Effector memory CD8-positive, alpha-beta T cell (primary cell): ENCODE measurements at places on chromosomes 12 and 14.

DNA sequence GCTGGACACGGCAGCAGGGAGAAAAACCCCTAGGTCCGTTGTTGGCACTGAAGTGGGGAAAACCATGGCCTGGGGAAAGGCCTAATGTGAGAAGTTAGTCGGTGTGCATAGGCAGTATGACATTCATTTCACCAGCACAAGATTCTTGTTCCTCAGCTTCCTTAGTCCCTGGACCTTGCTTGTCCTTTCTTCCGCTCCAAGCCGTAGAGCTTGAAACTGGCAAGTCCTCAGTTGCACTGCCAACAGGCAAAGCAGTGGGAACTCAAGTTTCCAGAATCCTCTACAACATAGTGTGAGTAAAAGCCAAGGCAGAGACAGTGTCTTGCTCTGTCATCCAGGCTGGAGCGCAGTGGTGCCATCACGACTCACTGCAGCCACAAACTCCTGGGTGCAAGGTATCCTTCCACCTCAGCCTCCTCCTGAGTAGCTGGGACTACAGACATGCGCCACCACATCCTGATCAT, 138.5 kb upstream of the AMIGO2 start:
- peak overlapping the region; percentile 99 for H3K4me3 ChIP-seq
- H3K36me3 ChIP-seq: peaks cover 64% of the 10 kb centered on the region
- H3K4me1 ChIP-seq: peaks cover 53% of the 10 kb centered on the region
- DNase-seq: peak; percentile 18

GRCh38 chr12:89157413-89157812, 194.9 kb downstream of the DUSP6 start:
- H3K27me3 ChIP-seq: no peaks in the 10 kb centered on the region
- no peaks in the 10 kb centered on the region for H3K36me3 ChIP-seq
- no peaks in the 10 kb centered on the region for H3K4me1 ChIP-seq
- no peak for DNase-seq
- H3K4me3 ChIP-seq: no peak overlapping the region

DNA sequence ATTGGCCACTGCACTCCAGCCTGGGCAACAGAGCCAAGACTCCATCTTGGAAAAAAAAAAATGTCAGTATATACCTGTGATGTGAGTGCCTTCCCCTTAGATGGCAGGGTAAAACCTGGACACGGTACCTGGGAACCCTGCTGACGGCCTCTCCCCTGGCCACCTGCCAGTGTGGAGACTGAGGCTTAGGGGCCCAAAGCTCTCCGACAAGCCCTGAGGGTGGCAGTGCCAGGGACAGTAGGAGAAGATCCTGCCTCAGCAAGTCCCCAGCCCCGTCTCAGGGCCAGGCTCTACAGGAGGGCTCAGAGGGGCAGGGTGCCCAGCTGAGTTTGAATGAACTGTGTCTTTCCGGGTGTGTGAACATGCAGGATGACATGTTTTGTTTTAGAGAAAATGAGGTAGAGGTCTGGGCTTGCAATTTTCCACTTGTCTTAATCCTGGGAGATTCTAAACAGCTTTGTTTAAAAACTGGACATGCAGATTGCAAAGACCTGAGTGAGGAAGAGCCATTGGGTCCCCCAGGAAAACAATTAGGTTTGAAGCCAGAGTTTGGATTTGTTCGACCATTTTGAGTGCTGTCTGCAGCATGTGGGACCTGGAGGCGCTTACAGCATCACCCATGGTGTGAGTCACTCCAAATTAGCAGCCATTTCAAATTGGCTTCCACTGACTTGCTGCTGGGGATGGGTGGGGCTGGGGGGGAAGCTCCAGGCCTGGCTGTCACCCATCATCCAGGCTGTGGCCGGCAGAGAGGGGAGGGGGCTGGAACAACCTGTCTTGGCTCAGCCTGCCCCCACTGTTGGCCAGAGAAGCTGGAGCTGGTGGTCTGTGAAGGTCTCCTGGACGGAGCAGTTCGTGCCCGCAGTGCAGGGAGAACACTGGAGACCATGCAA, 10.8 kb downstream of the TSPAN9 start:
- H3K27ac ChIP-seq: no peak overlapping the region
- DNase-seq: no peak
- H3K27me3 ChIP-seq: no peaks in the 10 kb centered on the region

DNA sequence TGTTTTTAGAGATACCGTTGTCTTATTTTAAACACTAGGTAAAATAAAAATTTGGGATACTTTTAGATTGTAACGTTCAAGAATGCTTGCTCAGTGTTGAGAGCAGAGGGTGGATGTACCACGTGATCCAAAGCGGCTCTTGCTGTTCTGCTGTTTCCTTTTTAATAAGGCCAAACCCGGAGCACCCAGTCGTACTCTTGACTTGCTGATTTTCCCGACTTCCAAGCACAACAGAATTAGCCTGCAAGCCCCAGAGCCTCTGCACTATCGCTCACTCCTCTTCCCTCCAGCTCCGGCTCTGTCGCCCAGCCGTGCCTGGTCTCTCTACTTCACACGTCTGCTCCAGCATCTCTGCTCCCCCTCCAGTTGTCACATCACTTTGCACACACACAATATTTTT, 77.3 kb downstream of the EMP1 start:
- no peak overlapping the region for H3K4me3 ChIP-seq
- no peaks in the 10 kb centered on the region for H3K36me3 ChIP-seq
- H3K4me1 ChIP-seq: no peaks in the 10 kb centered on the region

- no peak overlapping the region for H3K27ac ChIP-seq
- H3K36me3 ChIP-seq: no peaks in the 10 kb centered on the region
- peaks cover 22% of the 10 kb centered on the region for H3K27me3 ChIP-seq
- no peak overlapping the region for H3K4me3 ChIP-seq
Observed at GRCh38 chr12:119461636-119462214, 127.2 kb downstream of the CCDC60 start.

- H3K27ac ChIP-seq: no peak overlapping the region
- no peaks in the 10 kb centered on the region for H3K4me1 ChIP-seq
- peaks cover under 1% of the 10 kb centered on the region for H3K27me3 ChIP-seq
- DNase-seq: no peak
- H3K4me3 ChIP-seq: no peak overlapping the region
Observed at GRCh38 chr12:100724071-100724470, 70.5 kb upstream of the ANO4 start.

GRCh38 chr14:104976198-104977007, 1.8 kb downstream of the AHNAK2 start:
- peaks cover 25% of the 10 kb centered on the region for H3K27me3 ChIP-seq
- H3K4me3 ChIP-seq: peak overlapping the region; percentile 59
- H3K4me1 ChIP-seq: peaks cover 10% of the 10 kb centered on the region
- no peak overlapping the region for H3K27ac ChIP-seq

DNA sequence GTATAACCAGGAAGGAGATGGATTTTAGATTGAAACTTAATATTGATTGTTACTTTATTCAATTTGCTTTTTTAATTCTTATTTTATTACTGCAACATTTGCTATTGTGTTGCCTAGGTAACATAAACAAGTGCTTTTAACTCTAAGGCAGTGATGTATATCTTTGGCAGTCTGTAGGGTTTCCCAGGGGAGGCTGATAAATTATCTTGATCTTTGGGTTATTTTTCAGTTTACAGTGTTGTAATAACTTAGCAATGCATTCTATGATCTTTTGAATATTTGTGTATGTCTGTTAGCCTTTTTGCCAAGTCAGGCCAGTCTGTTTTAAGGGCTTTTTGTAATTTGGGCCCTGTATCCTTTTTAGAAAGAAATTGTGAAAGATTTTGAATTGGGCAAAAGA, 7.8 kb upstream of the DTD2 start:
- H3K27me3 ChIP-seq: peaks cover 7% of the 10 kb centered on the region
- no peak overlapping the region for H3K27ac ChIP-seq
- no peak overlapping the region for H3K4me3 ChIP-seq
- no peaks in the 10 kb centered on the region for H3K4me1 ChIP-seq

DNA sequence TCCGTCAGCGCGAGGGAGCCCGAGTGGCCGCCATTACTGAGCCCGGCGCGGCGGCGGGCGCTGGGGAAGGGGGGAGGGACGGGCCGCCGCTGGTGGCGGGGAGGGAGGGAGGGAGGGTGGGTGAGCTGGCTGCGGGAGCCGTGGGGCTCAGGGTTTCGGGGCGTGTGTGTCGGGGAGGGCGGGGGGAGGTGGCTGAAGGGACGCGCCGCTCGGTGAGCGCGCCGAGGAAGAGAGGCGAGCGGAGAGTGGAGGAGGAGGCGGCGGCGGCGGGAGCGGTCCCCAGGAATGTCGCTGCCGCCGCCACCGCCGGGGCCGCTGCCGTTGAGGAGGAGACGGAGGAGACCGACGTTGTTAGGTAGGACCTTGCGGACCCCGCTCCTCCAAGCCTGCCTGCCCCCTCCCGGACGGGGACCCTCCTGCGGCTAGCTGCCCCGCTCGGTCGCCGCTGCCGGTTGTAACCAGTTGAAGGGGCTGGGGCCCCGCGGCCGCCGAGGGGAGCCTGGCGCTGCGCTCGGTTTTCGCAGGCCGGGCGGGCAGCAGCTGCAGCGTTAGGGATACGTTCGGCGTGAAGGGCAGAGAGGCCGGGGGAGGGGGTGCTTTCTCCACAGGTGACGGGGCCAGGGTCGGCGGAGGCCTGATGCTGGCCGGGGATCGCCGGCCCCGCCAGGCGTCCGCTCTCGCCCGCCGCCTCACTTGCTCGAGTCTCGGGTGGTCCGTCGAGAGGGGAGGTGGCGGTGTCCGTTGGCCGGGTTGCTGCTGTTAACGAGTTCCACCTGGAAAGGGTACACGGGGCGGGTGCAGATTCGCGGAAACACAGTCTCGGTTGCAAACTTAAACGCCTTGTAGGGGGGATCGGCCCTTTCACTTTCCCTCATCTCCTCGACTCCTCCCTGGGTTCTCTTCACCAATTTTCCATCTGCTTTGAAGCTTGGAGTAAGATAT, at the start of gene ARHGAP5:
ARHGAP5 (plus strand) TSS at position 224 of the 942 bp plus-strand sequence. CDS start 13,366 bp downstream, outside the sequence.
- H3K4me1 ChIP-seq: peaks cover 29% of the 10 kb centered on the region
- DNase-seq: peak; percentile 5
- H3K27me3 ChIP-seq: peaks cover 4% of the 10 kb centered on the region
- peak within 1 kb of the TSS; percentile 96 for H3K4me3 ChIP-seq
